ENCODE measurements at places on chromosomes 12 and 14.

DNA sequence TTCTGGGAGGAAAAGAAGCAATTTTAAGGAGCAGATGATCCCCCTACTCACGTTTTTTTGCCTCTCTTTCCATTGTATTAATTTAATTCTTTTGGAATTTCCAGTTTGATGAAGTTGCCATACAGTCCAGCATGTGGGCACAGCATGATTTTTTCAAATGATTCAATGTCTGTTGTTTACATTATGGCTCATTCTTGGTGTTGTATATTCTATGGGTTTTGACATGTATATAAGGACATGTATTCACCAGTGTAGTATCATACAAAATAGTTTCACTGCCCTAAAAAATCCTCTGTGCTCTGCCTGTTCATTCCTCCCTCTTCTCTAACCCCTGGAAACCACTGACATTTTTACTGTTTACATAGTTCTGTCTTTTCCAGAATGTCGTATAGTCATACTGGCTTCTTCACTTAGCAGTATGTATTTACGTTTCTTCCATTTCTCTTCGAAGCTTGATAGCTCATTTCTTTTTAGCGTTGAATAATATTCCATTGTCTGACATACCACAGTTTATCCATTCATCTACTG is 13.3 kb upstream of the KLHDC2 start:
- DNase-seq: no peak

GRCh38 chr12:46265102-46265501 is 3.7 kb downstream of the SLC38A1 start:
- no peak for DNase-seq

GRCh38 chr12:113325916-113326315 is 9.0 kb downstream of the SLC8B1 start:
- no peak for DNase-seq

DNA sequence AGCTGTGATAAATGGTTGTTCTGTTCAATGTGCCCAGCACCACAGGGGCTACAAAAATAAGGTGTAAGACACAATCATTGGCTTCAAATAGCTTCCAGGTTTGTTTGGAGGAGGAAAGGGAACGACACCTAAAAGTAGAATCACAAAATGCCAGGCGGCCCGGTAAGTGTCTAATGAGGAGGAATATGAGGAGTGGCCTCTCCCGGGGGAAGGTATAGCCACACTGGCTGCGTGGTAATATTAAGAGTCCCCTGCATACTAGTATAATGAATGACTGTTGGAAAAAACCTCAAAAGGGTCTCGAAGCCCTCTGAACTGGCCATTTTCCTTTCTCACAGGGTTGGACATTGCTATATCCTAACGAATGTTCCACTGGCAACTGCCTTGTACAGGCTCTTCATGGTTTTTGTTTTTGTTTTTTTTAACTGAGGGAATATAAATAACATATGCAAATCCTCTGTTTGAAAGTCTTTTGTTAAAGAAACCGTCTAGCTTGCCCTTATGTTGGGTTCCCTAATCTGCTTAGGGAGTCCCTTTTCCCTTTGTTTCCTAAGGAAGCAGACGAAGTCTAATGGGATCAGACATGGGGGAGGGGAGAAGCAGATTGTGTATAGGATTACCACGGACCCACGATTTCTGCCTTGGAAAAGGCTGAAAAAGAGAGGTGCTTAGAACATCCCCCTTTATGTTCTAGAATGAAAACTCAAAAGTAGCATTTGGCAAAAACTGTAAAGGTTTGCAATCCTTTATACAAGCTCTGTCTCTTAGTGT is 4.2 kb downstream of the CCDC60 start:
- no peak for DNase-seq

DNA sequence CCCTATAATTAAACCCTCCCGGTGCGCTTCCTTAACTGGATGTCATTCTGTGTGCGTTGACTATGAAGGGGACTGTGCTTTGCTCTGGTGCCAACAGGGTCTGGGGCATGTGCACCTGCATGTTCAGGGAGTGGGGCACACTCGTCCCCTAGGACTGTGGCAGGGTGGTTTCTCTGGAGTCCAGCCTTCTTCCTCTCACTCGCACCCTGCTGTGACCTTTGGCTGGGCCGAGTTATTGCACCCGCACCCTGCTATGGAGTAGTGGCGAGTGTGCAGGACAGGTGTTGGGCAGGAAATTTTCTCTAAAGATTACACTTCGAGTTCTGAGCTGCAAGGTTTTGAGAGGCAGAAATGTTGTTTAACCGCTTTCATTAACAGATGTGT is 138.9 kb downstream of the PLXNC1 start:
- no peak for DNase-seq

Measured in NCI-H1417 (cell line).